Endothelial cell (in vitro differentiated cells): ENCODE measurements at places on chromosomes 2 and 18.

DNA sequence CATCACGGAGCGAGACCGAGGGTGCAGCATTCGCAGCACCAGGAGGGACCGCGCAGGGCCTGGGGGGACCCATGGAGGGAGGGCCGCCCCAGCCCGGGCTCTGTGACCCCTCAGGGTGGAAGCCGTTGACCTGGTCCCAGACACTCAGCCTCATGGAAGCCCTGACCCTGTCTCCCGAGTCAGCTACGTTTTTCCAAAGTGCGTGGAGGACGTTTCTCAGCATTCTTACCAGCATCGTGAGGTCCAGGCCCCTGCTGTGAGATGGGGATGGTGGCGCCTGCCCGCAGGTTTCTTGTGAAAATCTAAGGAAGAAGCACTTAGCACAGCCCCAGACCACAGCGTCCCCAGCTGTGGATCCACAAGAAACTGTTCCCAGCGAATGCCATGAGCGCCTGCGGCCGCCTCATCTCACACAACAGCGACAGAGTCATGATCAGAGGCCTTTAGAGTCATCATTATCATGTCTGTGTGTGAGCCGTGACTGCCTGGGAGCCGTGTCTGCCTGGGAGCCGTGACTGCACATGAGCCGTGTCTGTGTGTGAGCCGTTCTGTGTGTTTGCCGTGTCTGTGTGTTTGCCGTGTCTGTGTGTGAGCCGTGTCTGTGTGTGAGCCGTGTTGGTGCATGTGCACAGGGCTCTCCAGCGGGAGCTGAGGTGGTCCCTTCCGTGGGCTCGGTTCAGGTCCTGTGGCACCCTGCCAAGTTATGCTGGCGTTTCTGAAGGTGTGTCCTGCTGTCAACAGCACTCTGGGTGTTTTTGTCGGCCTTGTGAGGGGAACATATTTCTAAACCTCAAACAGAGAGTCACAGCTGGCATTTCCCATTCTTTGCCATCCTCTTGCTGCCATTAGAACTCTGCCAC is 49.2 kb upstream of the KCNG2 start:
- DNase-seq = no peak

GRCh38 chr2:159004849-159005248 is 36.4 kb downstream of the TANC1 start:
- no peak for DNase-seq

GRCh38 chr2:100057901-100058261 is 84.5 kb downstream of the AFF3 start:
- DNase-seq = no peak

GRCh38 chr18:42689310-42689709 is 426.2 kb downstream of the RIT2 start:
- no peak for DNase-seq

DNA sequence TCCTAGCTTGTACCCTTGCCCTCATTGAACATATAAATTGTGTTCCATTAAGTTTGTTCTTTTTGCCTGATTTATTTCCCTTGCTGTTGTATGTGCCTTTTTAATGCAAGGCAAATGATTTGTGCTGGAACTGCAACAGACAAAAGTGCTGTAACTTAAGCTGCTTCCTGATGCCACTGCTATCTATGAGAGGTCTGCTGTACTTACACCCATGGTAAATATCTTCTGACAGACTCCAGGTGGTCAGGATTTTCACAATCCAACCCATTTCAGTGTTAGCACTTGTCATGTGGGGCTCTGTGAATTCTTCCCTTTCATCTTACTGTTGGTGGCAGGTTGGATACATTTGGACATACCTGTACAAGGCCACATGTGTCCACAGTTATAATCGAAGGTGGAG is 63.5 kb downstream of the ARHGAP15 start:
- DNase-seq = no peak

GRCh38 chr2:205675861-205676516 is 6.3 kb upstream of the NRP2 start:
- peak; percentile 37 for DNase-seq

GRCh38 chr2:159846564-159846963 is 48.6 kb upstream of the CD302 start:
- no peak for DNase-seq

- no peak for DNase-seq
Observed at GRCh38 chr2:175205523-175205922, 24.0 kb upstream of the ATP5MC3 start.

DNA sequence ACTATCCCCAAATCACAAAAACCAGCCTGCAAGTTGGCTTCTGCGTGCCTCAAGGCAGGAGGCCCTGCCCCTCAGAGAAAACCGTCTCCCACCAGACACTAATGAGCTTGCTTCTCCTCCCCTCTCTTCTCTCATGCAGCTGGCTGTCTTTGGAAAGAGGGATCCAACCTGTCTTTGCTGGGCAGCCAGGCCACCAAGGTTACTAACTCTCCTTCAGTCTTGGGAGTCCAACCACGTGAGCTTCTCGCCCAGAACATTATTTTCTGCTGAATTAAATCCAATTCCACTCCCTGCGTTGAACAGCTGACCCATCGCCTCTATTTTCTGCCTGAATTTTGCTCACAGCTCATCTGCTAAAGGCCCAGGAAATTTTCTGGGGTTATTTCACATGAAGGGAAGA is 291.3 kb upstream of the NCKAP5 start:
- DNase-seq = no peak

DNA sequence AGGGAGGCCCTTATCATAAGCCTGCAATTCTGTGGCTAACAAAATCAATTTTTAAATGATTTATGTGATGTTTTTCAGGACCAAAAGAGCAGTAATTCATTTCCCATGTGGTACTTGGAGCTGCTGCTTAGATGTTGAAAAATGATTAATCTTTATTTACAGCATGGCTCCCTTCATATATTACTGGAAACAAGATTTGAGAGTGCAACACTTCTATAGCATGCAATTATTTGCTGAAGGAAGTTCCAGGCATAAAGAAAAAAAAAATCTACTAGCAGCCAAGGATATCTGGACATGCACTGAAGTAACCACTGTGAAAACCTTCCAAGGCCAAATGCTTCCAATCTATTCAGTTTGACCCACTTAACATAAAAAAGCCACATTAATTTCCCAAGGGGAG is 186.3 kb downstream of the SLC8A1 start:
- no peak for DNase-seq

DNA sequence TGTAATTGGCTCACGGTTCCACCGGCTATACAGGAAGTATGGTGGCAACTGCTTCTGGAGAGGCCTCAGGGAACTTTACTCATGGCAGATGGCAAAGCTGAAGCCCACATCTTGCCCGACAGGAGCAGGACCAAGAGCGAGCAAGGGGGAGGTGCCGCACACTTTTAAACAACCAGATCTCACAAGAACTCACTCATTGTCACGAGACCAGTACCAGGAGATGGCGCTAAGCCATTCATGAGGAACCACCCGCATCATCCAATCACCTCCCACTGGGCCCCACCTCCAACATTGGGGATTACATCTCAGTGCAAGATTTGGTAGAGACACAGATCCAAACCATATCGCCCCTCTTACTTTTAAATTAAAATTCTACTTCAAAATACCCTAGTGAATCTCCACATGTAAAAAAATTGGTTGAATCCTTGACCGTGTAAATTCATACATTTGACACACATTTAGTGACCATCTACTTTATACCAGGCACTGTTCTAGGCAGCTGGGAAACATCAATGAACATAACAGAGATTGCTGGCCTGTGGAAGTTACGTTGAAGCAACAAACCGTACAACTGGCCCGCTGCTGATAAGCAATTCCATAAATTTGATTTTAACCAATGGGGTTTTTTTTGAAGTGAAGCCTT is 87.6 kb downstream of the ALPK2 start:
- no peak for DNase-seq

- no peak for DNase-seq
Observed at GRCh38 chr2:54092940-54093339, 22.5 kb upstream of the ACYP2 start.

GRCh38 chr2:70124983-70125480 is 37.8 kb downstream of the PCBP1 start:
- DNase-seq = peak; percentile 56

DNA sequence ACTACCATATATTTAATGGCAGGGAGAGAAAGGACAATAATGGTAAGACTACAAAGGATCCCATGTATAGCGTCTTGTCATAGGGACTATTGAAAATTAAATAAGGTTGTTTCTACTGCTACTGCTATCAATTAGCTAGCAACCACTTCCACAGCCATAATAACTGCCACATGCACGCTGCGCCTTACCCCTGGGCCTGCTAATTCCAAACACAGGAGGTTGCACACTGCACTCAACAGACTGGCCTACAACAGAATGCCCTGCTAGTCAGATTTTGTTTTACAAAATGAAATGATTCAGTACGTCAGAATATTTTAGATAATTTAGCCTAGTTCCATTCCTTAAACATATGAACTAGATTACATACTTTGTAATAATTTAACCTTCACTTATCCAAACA is 121.0 kb upstream of the SMAD7 start:
- no peak for DNase-seq

- no peak for DNase-seq
Observed at GRCh38 chr2:105391058-105391627, 7.7 kb downstream of the FHL2 start.

- DNase-seq = no peak
Observed at GRCh38 chr2:162114271-162114670, 37.8 kb downstream of the GCG start.

DNA sequence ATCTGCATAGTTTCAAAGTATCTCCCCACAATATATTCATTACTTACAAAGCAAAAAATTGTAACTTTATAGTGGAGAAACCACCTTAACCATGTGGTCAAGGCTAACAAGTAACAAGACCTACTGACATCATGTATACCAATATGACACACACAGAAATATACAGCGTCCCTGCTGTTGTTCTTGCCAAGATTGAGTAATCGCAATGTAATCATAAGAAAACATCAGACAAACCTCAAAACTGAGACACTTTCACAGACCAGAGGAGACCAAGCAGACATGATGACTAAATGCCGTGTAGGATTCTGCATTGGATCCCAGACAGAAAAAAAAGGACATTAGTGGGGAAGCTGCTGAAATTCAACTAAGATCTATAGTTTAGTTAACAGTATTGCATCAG is 123.0 kb downstream of the ACAA2 start:
- DNase-seq = no peak

GRCh38 chr2:102520009-102520408 is 47.0 kb downstream of the SLC9A4 start:
- DNase-seq = peak; percentile 36

DNA sequence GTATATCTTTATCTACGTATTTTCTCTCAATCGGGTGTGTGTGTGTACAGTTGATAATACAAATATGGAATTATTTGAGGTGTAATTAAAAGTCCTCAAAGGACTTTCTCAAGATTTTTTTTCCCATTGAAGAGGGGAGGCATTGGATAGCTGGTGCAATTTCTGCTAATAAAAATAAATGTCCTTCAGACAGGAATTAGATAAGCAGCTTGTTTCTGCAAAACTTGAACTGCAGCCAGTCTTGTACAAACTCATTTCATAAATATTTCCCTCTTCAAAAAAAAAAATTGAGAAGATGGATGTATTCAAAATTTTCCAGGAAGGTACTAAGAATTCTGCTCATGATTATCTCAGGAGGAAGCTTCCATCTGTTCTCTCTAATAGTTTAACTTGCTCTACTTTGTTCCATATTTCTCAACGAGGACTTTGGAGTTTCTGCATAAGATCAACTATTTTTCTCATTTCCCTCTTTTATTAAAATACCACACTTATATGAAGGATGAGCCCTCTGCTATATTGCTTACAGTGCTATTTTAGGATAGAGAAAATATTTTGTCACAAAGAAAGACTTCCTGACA is 33.0 kb upstream of the GLS start:
- no peak for DNase-seq

DNA sequence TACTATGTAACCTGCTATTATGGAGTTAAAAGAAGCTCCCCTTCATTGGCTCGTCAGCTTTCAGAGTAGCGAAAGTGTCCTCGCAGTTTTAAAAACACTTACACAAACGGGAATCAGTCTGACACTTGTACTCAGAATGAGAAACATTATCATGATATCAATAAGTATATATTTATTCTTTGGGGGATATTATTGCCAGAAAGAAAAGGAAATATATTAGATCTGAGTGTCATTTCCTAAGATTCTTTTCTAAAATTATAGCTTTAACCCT is 584.5 kb downstream of the ZEB2 start:
- no peak for DNase-seq

GRCh38 chr2:101076581-101076980 is 74.5 kb downstream of the RPL31 start:
- DNase-seq = no peak

DNA sequence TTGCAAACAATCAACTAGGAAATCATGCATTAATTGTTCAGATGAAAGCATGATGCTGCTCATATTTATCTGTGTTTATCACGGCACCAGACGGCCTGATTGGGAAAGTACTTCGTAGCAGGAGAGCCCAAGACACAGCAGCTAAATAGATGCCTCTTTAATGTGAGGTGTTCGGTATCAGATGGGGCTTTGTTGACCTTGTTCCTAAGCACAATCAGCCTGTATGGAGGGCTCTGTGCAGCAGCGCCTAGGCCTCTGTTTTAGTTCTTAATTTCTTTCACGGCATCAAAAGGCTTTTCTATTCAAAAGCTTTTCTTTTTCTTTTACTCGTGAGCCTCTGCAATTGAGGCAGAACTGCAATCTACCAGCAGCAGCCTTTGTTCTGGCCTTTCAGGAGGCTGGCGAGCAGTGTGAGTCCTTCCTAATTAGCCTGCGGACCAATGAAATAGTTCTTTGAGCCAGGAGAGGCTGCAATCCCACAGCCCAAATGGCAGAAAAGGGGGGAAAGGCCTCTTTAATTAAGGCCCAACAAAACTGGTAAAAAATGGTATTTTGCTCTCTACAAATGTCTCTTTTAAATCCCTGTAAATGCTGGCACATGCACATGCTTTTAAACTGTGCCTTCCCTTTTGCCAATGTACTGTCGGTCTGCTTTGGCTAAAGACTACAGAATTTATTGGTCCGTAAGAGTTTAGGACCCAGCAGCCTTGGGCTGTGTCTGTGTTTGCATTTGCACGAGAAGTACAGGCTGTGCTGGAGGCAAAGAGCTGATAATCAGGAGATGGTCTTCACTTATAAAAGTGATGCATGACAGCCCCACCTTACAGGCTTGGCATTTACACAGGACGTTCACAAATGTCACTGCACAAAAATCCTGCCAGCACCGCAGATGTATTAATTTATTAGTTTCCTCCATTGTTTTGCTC is 159.6 kb downstream of the RND3 start:
- DNase-seq = no peak
